COLO829 (cell line): ENCODE measurements at places on chromosomes 11 and 22.
A peak's percentile ranks its signal among the peaks of the same experiment; 100 is the strongest.

DNA sequence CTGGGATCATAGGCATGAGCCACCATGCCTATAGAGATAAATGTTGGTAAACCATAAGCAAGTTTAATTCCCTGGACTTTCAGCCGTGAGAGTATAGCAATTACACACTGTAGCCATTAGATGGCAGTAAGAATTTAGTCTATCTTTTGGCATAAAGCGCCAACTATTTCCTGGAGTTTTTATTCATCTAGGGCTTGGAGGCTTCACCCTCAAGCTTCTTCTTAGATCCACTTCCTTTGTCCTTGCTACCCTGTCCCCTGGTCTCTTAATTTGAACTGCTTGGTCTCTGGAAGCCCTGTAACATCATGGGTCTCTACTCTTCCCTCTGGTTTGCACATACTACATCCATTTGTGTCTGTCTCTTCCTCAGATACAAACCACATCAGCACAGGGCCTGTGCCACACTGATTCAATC lies 38.2 kb downstream of the OR10A6 start:
- DNase-seq: peak; percentile 80

GRCh38 chr11:107719557-107720302 lies 7.9 kb upstream of the SLN start:
- DNase-seq: no peak

- DNase-seq: no peak
These were observed 28.9 kb downstream of the SIK2 start for GRCh38 chr11:111631024-111631665.

DNA sequence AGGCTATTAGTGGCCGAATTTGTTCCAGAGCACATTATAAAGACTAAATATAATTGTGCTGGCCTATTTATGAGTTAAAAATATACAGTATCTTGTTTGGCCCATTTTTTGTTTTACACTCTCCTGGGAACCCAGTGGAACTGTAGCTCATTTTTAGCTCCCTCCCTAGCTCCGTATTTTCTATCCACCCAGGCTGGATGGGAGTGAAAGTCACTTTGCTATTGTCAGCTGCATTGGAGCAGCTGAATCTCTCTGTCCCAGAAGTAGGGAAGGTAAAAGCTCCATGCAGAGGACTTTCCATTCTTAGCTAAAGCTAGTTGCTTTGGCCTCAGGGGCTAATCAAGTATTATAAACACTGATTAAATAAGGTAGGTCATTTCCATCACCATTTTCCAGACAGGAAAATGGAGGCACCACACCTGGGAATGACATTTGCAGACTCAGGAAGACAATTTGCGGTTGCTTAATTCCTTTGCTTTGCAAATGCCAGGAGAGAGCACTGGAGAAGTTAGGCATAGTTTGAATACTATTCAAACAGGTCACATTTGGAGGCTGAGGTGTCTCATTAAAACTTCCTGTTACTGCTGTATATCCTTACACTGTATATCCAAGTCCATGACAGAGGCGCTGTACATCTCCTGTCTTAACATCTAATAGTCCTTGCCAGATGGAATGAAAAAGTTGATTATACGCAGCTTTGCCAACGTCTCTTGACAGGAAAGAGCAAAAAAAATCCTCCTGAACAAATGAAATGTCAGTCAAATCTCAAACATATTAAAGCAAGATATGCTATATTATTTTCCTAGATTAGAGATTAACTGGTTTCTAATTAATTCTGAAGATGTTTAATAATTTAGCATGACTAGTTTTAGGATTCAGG lies 338.1 kb upstream of the KIRREL3 start:
- no peak for DNase-seq

- DNase-seq: no peak
These were observed 1073.0 kb downstream of the BRD1 start for GRCh38 chr22:48754611-48755058.

GRCh38 chr11:67320011-67320410 lies 16.7 kb downstream of the SSH3 start:
- no peak for DNase-seq
